ENCODE measurements at places on chromosomes 3 and 15. TPM values are rescaled to one million over a fixed set of nuclear protein-coding genes. Genes with fewer than 3 reads are reported as not detected.

The GOLGA8G gene
- total RNA-seq = not detected

The LYZL4 gene
- total RNA-seq = not detected

The SAMMSON gene
- total RNA-seq = 1.3 TPM

The ACTR8 gene
- total RNA-seq = 17.5 TPM

The PPP4R2 gene
- total RNA-seq = 43.1 TPM

The SH2D7 gene
- total RNA-seq = not detected

The GOLGA6D gene
- total RNA-seq = not detected

The RTP3 gene
- total RNA-seq = not detected

The WDR93 gene
- not detected for total RNA-seq

The NUP210 gene
- 128 TPM for total RNA-seq

GRCh38 chr3:33174711-33175414, 43.7 kb downstream of the SUSD5 start:
- H3K27me3 ChIP-seq = peaks cover 35% of the 10 kb centered on the region
- H3K36me3 ChIP-seq = no peaks in the 10 kb centered on the region
- DNase-seq = no peak
- no peaks in the 10 kb centered on the region for H3K4me1 ChIP-seq
- no peak overlapping the region for H3K27ac ChIP-seq
- no peak overlapping the region for H3K4me3 ChIP-seq

DNA sequence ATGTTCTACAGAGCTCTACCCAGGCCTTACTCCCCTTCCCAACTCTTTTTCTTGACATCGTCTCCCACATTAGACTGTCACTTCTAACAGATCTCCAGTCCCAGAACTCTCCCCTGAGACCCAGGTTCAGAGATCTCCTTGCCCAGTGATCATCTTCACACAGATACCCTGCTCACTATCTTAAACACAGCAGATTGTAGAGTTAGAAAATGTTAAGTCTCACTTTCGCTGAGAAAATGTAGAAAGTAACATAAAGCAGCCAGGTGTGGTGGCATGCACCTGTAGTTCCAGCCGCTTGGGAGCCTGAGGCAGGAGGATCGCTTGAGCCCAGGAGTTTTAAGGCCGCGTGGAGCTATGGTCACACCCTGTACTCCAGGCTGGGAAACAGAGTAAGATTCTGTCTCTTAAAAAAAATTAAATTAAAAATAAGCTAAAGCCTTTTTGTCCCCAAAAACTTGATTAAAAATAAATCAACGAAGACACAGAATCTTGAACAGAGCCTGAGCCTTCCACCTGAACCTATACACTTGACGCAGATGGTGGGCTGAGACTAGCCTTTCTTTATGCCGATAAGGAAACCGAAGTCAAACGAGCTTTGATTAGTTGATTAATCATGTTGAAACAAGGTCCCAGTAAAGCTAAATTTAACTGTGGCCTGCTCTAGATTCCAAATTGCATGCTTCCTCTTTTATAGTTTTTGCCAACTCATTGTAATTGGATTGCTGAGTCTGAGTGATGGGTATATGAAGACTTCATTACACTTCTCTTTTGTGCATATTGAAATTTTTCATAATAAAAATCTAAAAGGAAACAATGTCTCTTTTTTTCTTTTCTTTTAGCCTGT, 31.3 kb upstream of the BLM start:
- DNase-seq = peak; percentile 40
- H3K27ac ChIP-seq = peak overlapping the region; percentile 49
- H3K27me3 ChIP-seq = no peaks in the 10 kb centered on the region
- H3K4me1 ChIP-seq = peaks cover 4% of the 10 kb centered on the region
- H3K36me3 ChIP-seq = no peaks in the 10 kb centered on the region
- no peak overlapping the region for H3K4me3 ChIP-seq

- H3K27me3 ChIP-seq = peaks cover 71% of the 10 kb centered on the region
- no peak for DNase-seq
- H3K4me3 ChIP-seq = no peak overlapping the region
- no peak overlapping the region for H3K27ac ChIP-seq
- H3K4me1 ChIP-seq = no peaks in the 10 kb centered on the region
- H3K36me3 ChIP-seq = no peaks in the 10 kb centered on the region
Measured at GRCh38 chr15:39588531-39589192, 7.8 kb downstream of the THBS1 start.

DNA sequence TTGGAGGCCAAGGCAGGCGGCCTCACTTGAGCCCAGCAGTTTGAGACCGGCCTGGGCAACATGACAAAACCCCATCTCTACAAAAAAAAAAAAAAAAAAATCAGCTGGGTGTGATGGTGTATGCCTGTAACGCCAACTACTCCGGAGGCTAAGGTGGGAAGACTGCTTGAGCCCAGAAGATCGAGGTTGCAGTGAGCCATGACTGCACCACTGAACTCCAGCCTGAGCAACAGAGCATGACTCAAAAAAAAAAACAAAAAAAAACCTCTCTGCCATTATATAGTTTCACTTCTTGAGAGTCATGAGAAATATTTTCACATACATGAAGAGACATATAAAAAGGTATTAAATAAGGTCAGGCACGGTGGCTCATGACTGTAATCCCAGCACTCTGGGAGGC, 45.9 kb upstream of the CP start:
- no peak overlapping the region for H3K4me3 ChIP-seq
- peaks cover 2% of the 10 kb centered on the region for H3K27me3 ChIP-seq
- H3K36me3 ChIP-seq = no peaks in the 10 kb centered on the region
- DNase-seq = no peak

GRCh38 chr3:127732879-127733350, 60.2 kb downstream of the ABTB1 start:
- DNase-seq = no peak
- H3K4me1 ChIP-seq = peaks cover 32% of the 10 kb centered on the region
- H3K27ac ChIP-seq = no peak overlapping the region
- no peaks in the 10 kb centered on the region for H3K36me3 ChIP-seq
- no peak overlapping the region for H3K4me3 ChIP-seq

DNA sequence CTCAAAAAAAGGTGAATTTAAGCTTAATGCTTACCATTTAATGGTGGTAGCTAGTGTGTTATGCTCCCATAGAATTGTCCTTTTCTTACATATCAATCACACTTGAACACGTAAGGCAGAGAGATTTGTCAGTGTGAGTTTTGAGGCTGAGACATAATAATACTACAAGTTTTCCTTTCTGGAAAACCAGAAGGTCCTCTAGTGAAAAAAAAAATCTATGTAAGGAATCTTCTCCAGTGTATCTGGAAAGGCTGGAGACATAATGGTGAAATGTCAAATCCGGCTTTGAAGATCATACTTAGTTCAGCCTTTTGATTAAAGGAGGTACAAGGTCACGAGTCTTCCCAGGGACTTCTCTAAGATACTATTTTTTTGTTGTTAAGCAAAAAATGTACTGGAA, 3.4 kb downstream of the TSC22D2 start:
- H3K27me3 ChIP-seq = no peaks in the 10 kb centered on the region
- H3K27ac ChIP-seq = peak overlapping the region; percentile 18
- peaks cover 51% of the 10 kb centered on the region for H3K36me3 ChIP-seq
- peak overlapping the region; percentile 81 for H3K4me3 ChIP-seq
- peaks cover 28% of the 10 kb centered on the region for H3K4me1 ChIP-seq

DNA sequence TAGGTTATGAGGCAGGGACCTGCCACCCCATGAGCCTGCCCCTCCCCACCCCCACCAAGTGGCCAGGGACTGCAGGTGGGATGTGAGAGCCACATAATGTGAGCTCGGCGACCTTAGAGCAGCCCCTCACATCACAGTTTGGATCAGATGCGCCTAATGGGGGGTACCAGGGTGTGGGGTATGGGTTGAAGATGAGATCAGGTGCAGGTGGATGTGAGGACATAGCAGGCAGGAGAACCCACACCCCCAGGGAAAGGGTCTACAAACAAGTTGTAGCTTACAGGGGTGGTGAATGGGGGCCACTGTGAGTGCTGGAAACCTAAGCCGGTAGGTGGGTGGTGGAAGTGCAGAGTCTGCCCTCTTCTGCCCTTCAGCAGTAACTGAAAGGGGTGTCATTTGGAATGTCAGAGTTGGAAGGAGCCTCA, 94.0 kb downstream of the CORO2B start:
- no peak overlapping the region for H3K27ac ChIP-seq
- peaks cover 3% of the 10 kb centered on the region for H3K27me3 ChIP-seq
- no peak for DNase-seq
- no peaks in the 10 kb centered on the region for H3K4me1 ChIP-seq

- H3K36me3 ChIP-seq = no peaks in the 10 kb centered on the region
- no peak overlapping the region for H3K27ac ChIP-seq
- H3K4me1 ChIP-seq = no peaks in the 10 kb centered on the region
Measured at GRCh38 chr3:15495461-15496340, 25.8 kb downstream of the COLQ start.

GRCh38 chr15:33460166-33460805, 149.5 kb downstream of the RYR3 start:
- no peaks in the 10 kb centered on the region for H3K27me3 ChIP-seq
- no peaks in the 10 kb centered on the region for H3K4me1 ChIP-seq
- no peak overlapping the region for H3K27ac ChIP-seq

- H3K4me1 ChIP-seq = no peaks in the 10 kb centered on the region
- H3K36me3 ChIP-seq = no peaks in the 10 kb centered on the region
- no peak overlapping the region for H3K27ac ChIP-seq
- peaks cover 6% of the 10 kb centered on the region for H3K27me3 ChIP-seq
- no peak for DNase-seq
Measured at GRCh38 chr15:48400086-48400485, 68.9 kb downstream of the DUT start.

GRCh38 chr3:186754006-186754405, 29.4 kb upstream of the EIF4A2 start:
- DNase-seq = no peak
- H3K4me1 ChIP-seq = peaks cover 5% of the 10 kb centered on the region
- no peaks in the 10 kb centered on the region for H3K36me3 ChIP-seq
- no peak overlapping the region for H3K4me3 ChIP-seq
- H3K27ac ChIP-seq = no peak overlapping the region
- H3K27me3 ChIP-seq = no peaks in the 10 kb centered on the region

DNA sequence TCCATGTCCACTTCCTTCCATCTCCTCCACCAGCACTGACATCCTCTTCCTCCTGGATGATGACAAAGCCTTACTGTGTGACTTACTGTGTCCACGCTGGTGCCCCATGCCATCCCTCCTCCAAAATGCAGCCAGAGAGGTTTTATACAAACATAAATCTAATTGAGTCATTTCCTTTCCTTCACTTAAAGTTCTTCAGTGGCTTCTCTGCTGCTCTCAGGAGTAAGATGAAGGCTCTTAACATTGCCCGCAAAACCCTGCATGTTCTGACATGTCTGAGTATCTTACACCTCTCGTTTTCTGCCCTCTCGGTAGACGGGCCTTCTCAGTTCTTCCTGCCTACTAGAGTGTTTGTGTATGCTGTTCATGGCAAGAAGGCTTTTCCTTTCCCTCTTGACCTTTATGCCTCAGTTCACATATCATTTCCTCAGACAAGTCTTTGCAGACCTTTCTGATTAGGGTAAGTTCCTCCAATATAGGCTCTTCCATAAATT, 175.5 kb downstream of the CFAP20DC start:
- H3K36me3 ChIP-seq = no peaks in the 10 kb centered on the region
- H3K4me1 ChIP-seq = no peaks in the 10 kb centered on the region
- H3K27ac ChIP-seq = no peak overlapping the region
- no peak for DNase-seq
- H3K4me3 ChIP-seq = no peak overlapping the region

DNA sequence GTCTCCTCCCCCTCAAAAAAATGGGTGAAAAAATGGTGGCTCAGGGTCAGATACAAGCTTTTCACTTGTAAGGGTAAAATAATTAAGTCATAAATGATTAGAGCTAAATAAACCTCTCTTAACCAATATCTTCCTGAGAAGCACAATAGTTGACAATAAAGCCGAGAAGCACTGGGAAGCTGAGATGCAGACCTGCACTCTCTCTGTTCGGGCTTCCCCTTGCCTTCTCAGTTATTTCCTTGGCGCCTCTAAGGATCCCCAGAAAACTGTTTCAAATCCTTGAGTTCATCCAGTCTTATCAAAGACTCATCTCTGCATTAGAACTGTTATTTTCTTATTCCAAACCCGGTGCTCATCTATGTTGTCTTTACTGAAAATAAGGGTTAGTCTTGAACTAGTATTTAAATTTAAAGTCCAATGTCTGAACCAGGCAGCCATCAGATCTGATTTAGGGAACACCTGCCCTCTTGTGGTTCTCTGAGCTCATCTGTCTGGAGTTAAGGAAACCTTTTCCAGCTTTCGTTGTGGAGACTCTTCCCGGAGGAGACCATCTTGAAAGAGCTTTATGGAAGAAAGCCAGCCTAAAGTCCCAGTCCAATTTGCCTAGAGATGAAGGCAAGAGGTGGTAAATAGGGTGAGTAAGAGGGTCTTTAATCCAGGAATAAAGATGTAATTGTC, 256.4 kb upstream of the MCTP2 start:
- no peak overlapping the region for H3K27ac ChIP-seq
- no peak for DNase-seq
- no peaks in the 10 kb centered on the region for H3K4me1 ChIP-seq
- H3K27me3 ChIP-seq = no peaks in the 10 kb centered on the region
- H3K4me3 ChIP-seq = no peak overlapping the region

DNA sequence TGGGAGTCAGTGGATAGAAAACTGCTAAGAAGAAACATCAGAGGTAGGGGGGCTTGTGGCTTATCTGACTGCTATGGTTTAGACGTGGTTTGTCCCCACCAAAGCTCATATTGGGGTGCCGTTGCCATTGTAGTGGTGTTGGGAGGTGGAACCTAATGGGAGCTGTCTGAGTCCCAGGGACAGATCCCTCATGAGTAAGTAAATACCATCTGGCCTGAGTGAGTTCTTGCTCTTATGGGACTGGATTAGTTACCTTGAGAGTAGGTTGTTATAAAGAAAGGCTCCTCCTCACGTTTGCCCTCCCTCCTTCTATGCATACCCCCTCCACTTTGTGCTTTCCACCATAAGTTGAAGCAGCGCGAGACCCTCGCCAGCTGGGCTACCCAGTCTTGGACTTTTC, 53.4 kb upstream of the VILL start:
- no peak for DNase-seq
- no peak overlapping the region for H3K4me3 ChIP-seq
- H3K4me1 ChIP-seq = no peaks in the 10 kb centered on the region
- no peak overlapping the region for H3K27ac ChIP-seq

GRCh38 chr15:98442379-98442833, 205.9 kb upstream of the IGF1R start:
- H3K4me1 ChIP-seq = no peaks in the 10 kb centered on the region
- DNase-seq = peak; percentile 49
- peaks cover 9% of the 10 kb centered on the region for H3K27me3 ChIP-seq
- H3K27ac ChIP-seq = no peak overlapping the region
- no peaks in the 10 kb centered on the region for H3K36me3 ChIP-seq

GRCh38 chr15:76312540-76313174, 1.4 kb upstream of the ETFA start:
- peaks cover 13% of the 10 kb centered on the region for H3K36me3 ChIP-seq
- DNase-seq = no peak
- peaks cover 29% of the 10 kb centered on the region for H3K4me1 ChIP-seq
- H3K27me3 ChIP-seq = no peaks in the 10 kb centered on the region
- H3K27ac ChIP-seq = peak overlapping the region; percentile 68

- H3K27ac ChIP-seq = no peak overlapping the region
- DNase-seq = no peak
- H3K4me1 ChIP-seq = no peaks in the 10 kb centered on the region
- H3K27me3 ChIP-seq = no peaks in the 10 kb centered on the region
- H3K4me3 ChIP-seq = no peak overlapping the region
- H3K36me3 ChIP-seq = no peaks in the 10 kb centered on the region
Measured at GRCh38 chr3:10223676-10224639, 24.3 kb upstream of the TATDN2 start.

Measured in K562 (cell line).